ENCODE measurements at places on chromosomes 5 and 9. TPM values are rescaled to one million over a fixed set of nuclear protein-coding genes. Genes with fewer than 3 reads are reported as not detected.

- H3K36me3 ChIP-seq: no peaks in the 10 kb centered on the region
- peaks cover 34% of the 10 kb centered on the region for H3K27me3 ChIP-seq
- H3K4me3 ChIP-seq: no peak overlapping the region
Measured at GRCh38 chr5:1005249-1005851, 3.3 kb upstream of the NKD2 start.

GRCh38 chr9:23766613-23767012 lies 59.4 kb downstream of the ELAVL2 start:
- no peak overlapping the region for H3K4me3 ChIP-seq
- no peak overlapping the region for H3K27ac ChIP-seq
- no peaks in the 10 kb centered on the region for H3K4me1 ChIP-seq
- H3K36me3 ChIP-seq: no peaks in the 10 kb centered on the region
- DNase-seq: no peak

Gene PPP3R2
- not detected for total RNA-seq

DNA sequence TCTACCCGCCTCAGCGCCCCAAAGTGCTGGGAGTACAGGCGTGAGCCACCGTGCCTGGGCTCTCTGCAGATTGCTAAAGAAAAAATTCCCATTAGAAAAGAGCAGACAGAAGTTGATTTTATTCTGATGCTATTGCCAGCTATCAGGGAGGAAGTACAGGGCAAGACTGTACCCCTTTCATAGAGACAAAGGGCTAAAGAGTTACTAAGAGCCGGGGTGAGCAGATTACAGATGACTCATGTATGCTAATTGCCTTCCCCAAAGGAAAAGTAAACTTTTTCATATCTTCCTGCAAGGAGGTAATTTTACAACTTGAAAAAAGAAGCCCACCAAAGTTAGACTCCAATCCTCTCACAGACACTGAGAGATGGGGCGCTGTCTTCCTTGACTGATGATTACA lies 42.3 kb upstream of the MCTP1 start:
- no peak for DNase-seq
- H3K27me3 ChIP-seq: peaks cover 1% of the 10 kb centered on the region
- H3K4me3 ChIP-seq: no peak overlapping the region
- no peaks in the 10 kb centered on the region for H3K4me1 ChIP-seq

Gene FAM240B
- total RNA-seq: not detected

All from activated CD8-positive, alpha-beta T cell treated with anti-CD3 and anti-CD28 coated beads for 36 hours (primary cell).